ENCODE measurements at places on chromosomes 2 and 18.
A peak's percentile ranks its signal among the peaks of the same experiment; 100 is the strongest.

GRCh38 chr2:216210701-216211540 is 101.8 kb downstream of the XRCC5 start:
- DNase-seq, result no peak

GRCh38 chr2:106038601-106039375 is 155.3 kb downstream of the UXS1 start:
- DNase-seq, result no peak

- no peak for DNase-seq
Measured at GRCh38 chr2:105800036-105800713, 55.5 kb downstream of the NCK2 start.

DNA sequence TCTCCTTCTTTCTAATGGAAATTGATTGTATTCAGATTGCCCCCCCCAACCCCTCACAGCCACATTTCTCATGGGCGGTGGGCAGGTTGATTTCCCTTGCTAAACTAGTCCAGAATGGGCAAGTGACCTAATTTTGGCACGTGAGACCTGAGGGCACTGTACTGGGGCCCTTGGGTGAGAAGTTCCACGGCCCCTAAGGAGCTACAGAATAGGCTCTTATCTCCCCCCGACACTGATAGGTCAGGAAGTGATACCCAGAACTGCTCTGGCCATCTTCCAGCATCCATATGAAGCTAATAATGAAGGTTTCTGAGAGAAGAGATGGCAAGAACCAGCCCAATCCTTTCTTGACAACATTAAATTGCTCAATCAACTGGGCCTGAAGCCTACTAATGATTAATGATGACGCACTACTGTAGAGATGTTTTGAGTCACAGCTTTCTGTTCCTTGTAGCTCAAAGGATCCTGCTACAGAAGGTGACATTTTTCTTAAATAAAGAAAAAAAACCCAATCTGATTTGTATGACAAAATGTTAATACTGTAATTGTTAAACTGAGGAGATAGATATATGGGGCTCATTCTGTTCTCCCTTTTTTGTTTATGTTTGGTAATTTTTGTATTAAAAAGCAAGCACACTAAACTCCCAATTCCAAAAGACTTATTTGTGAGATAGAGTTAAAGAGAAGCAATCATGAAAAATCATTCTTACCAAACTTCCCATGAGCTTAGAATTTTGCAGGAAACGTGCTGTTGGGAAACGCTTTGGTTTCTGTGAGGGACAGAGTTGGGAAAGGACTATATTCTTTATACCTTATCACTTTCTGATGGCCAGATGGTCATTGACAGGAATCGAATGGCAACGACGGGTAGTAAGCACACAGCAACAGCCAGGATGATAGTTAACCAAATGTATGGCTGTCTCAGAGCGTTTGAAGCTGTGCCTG is 28.2 kb upstream of the NARS1 start:
- no peak for DNase-seq

DNA sequence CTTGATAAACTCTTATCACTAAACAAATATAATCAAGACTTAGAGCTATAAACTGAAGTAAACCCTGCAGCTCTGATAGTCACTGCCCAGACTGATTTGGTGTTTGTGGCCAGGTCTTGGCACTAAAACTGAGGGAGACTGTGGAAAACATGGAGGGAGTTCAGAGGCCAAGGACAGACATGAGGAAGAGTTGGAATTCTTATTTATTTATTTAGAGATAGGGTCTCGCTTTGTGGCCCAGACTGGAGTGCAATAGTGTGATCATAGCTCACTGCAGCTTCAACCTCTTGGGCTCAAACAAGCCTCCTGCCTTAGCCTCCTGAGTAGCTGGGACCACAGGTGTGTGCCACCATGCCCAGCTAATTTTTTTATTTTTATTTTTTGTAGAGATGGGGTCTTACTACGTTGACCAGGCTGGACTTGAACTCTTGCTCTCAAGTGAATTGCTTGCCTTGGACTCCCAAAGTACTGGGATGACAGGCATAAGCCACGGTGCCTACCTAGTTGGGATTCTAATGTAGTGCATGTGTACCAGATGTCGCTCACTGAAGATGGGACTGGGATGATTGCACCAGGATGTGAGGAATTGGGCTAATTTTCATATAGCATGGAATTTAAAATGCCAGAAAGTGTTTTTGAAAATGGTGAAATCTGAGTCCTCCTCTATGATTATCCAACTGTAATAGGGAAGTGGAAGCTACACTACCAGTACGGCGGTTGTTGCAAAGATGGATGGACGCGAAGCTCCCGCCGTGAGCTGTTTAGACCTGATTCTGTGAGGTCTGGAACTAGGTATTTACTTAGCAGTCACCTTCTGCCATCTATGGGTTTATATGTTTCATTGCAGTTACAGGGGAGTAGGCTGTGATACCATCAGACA is 52.7 kb upstream of the CTLA4 start:
- DNase-seq, result peak; percentile 50

- no peak for DNase-seq
Measured at GRCh38 chr2:70505613-70506391, 47.8 kb downstream of the TGFA start.

GRCh38 chr18:32911660-32912284 is 138.9 kb upstream of the KLHL14 start:
- no peak for DNase-seq

- DNase-seq, result no peak
Measured at GRCh38 chr2:8581234-8581561, 100.7 kb upstream of the ID2 start.

All from WTC11 (cell line).